ENCODE measurements at places on chromosomes 12 and 14.
A peak's percentile ranks its signal among the peaks of the same experiment; 100 is the strongest.

DNA sequence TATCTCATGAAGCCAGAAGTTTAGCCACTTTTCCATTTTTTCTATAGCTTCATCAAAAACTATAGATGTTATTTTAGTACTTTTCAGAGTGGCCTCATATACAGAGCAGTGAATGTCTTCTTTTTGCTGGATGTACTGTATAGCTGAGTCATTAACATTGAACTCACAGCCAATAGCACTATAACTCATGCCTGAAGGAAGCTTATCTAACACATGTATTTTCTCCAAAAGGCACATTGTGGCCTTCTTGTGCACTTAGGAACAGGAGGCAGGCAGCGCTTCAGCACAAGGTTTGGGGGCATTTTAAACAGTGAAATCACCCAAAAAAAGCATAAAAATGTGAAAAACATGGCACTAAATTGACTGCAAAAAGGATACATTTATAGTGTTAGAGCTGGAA is 336.8 kb upstream of the TMTC1 start:
- no peak for DNase-seq

GRCh38 chr12:114409852-114410600 is 4.1 kb upstream of the TBX5 start:
- DNase-seq, result no peak

DNA sequence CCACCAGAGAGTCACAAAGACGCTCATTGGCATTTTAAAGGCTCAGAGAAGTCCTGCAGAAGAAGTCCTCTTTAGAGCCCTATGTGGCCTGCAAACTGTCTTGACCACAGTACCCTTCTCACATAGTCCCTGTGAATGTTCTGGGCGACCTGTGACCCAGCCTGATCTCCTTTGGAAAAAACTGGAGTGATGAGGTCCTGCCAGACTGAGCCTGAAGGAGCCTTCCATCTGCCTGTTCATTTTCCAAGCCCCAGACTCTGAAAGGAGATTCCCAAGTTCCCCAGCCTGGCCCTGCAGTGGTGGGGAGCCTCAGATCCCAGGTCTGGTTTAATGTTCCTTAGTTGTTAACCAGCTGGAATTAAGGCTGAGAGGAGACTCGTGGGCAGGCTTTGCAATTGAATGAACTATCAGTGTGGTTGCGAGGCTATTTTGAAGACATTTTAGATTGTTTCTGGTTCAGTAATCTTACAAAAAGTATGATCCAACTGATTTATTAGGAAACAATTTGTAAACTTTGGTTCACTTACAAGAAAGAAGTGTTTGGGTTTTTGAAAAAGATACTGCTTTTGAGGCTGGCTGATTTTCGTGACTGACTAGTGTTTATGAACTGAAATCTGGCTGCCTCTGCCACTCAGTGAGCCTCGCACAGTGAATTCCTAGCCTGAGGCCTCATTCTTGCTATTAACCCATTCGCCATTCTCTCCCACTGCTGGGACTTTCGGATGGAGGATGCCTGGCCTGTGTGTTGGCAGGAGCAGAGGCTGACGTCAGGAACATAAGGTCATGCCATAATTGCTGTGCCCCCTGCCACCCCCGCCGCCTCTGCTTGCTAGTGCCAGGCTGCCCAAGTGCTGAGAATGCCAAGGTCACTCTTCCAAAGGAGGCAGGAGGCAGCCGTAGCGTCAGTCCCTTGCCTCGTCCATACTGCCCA is 249.0 kb downstream of the CACNA1C start:
- DNase-seq, result no peak

- no peak for DNase-seq
Observed at GRCh38 chr14:84885061-84885460, 644.9 kb upstream of the FLRT2 start.

DNA sequence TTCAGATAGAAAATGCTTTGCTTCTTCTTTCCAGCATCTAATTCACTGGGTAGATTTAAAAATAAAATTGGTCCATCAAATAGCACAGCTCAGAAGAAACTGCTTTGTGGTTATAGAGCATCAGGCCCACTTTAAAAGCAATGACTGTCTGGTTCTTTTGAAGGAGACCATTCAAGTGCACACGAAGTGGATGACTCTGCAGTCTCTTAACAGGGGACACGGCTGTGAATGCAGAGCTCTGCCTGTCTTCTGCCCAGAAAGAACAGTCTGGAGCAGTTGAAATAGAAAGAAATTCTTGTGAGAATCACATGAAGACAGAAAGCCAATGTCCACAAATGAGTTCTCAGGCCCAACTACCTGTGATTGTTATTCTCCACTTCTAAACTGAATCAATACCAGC is 138.7 kb upstream of the PLEKHA5 start:
- DNase-seq, result no peak

DNA sequence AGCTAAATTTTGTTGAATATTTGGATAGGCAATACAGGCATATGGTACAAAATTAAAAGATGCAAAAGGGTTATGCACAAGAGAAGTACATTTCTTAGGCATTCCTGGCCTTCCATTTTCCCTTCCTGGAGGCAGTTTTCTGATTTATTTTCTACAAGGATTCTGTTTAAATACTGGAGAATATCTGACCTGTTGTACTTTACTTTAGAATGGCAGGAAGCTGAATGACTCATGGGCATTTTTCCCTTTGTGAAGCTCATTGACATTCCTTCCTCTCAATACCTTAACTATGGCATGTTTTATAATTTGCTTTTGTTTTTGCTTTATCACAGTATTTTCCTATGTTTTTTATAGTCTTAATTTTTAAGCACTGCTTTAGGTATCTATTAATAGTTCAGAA is 62.7 kb downstream of the RCOR1 start:
- DNase-seq, result no peak

GRCh38 chr14:45089813-45090212 is 5.9 kb downstream of the PRPF39 start:
- no peak for DNase-seq

DNA sequence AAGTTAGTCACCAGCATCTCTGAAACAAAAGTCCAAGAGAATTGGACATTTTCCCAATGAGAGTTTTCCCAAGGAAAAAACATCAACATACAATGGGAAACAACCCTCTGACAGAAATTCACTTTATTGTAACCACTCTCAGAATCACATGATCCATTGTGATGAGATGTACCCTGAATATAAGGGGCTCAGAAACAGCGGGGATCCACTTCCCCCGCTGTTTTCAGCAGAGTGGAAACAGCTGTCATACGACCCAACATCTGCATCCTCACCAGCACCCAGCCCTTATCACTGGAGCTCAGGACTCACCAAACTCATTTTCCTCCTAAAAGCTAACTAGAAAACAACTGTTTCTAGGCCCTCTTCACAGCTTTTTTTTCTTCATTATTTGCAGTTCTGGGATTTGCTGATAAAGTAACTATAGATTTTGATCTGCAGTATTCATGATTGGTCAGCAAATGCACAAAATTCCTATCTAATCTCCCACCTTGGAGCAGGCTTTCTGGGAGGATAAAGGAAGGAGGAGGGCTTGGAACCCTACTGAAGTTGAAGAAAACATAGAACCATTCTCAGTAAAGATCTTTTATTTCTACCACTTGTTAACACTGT is 31.3 kb downstream of the CORO1C start:
- no peak for DNase-seq

DNA sequence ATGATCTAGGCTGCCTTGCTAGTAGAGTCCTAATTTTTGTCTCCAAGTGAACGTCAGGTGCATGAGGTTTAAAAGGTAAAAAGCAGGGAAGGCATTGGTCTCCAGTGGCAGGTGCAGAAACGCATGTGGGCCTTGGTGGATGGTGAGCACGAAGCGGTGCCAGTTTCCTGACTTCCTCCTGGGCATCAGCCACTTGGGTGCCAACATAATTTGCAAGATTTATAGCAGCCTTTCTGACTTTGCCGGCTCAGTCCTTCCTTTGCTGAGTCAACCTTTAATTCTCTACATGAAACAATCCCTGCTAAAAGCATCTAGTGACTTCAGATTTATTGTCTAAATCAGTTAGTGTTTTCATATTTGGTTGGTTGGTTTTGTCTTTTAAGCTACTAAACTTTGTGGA is 355.7 kb upstream of the TMEM132C start:
- DNase-seq, result no peak

GRCh38 chr12:18747895-18748294 is 10.0 kb downstream of the CAPZA3 start:
- no peak for DNase-seq

DNA sequence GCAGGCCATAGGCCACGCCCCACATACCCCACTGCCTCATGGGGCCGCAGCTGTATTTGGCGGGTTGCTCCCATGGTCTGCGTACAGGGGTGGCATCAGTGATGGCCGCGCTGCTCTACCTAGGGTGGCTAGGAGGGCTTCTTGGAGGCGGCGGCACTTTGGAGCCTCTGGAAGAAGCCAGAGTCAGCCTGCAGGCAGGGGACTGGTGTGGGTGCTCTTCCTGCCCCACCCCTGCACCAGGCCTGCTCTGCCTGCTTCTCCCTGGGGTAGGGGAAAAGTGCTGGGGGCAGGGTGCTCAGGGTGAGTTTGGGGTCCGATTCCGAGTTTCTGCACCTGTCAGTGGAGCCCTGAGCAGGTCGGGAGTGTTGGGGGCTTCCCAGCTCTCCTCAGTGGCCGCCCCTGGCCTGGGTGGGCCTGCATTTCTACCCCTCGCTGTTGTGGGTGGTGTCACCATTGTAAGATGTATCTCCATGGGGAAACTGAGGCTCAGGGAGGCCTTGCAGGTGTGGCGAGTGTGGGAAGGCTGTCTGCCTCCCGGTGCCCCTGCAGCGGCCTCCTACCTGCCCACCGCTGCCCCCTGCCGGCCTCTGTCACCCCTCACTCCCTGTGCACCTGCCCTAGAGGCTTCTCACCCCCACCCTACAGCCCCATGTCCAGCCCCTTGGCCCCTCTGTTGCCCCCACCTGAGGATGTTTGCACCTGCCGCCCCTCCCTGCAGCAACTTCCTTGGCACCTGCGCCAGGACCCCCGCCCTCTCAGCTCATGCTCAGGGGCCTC is 5.5 kb downstream of the CEP170B start:
- no peak for DNase-seq

GRCh38 chr14:64281805-64282204 is 12.4 kb downstream of the ESR2 start:
- DNase-seq, result no peak

GRCh38 chr14:101199028-101199770 is 295.7 kb upstream of the RTL1 start:
- no peak for DNase-seq

DNA sequence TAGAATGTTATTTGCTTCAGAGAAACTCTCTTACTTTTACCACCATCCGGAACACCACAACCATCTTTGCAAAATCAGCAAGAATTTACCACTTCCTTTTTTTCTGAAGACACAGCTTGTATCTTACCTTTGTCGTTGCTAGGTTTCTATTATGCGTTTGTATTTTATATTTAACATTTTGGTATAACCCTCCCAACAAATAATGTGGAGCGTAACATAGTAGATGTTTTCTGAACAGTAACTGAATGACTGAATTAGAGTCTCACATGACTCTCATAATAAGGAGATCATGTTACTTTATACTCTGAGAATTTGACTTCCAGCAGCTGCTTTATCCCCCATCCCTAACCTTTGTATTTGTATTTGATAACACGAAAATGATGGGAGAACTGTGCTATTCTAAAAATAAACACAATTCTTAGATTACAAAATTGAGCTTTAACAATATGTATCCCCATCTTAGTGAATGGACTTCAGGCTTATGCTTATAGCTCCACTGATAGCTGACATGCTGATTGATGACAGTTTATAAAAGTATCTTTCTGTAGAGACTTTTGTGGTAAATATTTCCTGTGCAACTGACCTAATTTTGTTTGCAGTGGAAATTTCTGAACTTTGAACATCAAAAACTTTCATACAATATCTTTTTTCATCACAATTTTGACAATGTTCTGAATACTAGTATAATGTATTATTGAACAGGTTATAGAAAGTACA is 7.9 kb upstream of the KLRB1 start:
- DNase-seq, result no peak

GRCh38 chr12:123229051-123229450 is 3.9 kb downstream of the MPHOSPH9 start:
- no peak for DNase-seq

DNA sequence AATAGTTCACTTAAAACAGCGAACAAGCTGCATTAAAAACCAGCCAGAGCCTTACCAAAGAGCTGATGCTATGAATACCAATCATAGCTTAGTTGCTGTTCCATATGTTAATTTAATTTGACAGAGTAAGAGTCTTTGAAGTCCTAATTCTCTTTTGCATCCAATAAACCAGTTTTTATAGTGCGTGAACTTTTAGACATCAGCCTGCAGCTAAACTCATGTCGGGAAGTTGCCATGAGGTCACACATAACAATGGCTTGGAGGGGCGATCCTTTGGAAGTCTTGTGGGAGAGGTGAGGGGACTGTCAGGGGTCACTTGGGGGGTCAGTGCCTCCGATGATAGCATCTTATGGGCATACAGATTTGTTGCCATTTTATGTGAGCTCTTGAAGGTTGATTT is 81.7 kb downstream of the HMGA2 start:
- no peak for DNase-seq

DNA sequence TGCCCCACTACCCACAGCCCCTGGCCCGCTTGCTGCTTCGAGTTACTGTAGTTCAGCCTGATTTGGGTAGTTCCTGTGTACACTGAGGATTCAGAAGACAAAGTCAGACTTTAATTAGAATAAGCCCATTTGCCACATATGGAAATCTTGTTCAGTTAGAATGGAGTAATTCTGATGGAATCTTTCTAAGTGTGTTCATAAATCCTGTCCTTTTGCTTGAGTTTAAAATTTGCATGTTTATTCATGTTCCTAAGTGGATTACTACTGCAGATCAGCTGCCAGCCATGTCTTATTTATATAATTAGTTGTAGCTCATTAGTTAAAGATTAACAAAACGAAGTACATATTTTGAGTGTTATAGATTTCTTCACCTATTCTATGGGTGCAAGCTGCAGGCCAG is 504.5 kb downstream of the PCNX1 start:
- DNase-seq, result no peak

- DNase-seq, result peak; percentile 32
Observed at GRCh38 chr14:59464486-59465315, 479 bp downstream of the GPR135 start.

GRCh38 chr14:77469539-77469938 is 11.6 kb downstream of the AHSA1 start:
- DNase-seq, result no peak

- DNase-seq, result no peak
Observed at GRCh38 chr12:110201995-110202394, 77.8 kb downstream of the IFT81 start.

- DNase-seq, result no peak
Observed at GRCh38 chr14:68684466-68685418, 108.1 kb downstream of the ZFP36L1 start.

GRCh38 chr12:30795410-30796312 is 40.9 kb upstream of the CAPRIN2 start:
- no peak for DNase-seq

GRCh38 chr12:7678744-7679143 is 13.0 kb upstream of the APOBEC1 start:
- no peak for DNase-seq

- DNase-seq, result no peak
Observed at GRCh38 chr12:3896801-3897351, 23.7 kb upstream of the PARP11 start.

GRCh38 chr12:67630373-67631088 is 18.0 kb upstream of the DYRK2 start:
- DNase-seq, result no peak

All from right renal cortex interstitium (tissue), 3 donors.